NCI-H187 treated with DMSO at 0.1 percent for 48 hours (cell line): ENCODE measurements at places on chromosomes 6 and 20.
A peak's percentile ranks its signal among the peaks of the same experiment; 100 is the strongest.

- DNase-seq = no peak
These were observed at the start of gene BPIFB2 for GRCh38 chr20:33007376-33008335. BPIFB2 (plus strand) TSS chr20:33007704; CDS start chr20:33008575, 871 bp downstream.

DNA sequence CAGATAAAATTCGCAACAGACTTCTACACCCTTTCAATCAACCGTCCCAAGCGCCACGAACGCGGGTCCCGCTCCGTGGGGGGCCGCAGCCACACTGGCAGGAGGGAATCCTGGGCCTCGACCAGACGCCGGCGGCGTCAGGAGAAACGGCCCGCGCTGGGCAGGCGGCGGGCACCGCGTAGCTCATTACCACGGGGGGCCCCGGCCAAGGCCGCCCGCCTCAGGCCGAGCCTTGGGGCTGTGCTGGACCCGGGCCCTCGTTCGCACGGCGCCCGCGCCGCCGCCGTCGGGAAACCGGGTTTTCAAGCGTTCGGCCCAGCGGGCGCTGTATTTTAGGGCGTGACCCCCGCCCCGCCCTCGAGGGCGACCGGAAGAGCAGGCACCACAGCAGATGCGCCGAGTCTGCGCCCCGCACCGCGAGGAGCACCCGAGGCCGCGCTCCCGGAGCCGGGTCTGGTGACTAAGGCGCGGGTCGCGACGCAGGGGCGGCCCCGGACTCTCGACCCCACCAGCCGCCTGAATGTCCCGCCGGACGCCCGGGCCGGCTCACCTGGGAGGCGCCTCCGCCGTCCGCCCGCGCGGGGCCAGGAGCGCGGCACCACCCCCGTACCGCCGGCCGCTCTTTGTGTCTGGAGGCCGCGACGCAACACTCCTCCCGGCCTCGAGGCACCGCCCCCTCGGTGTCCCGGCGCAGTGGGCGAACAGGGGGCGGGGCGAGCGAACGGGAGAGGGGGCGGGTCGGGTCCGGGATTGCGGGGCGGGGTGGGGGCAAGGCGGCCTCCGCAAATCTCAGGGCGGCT lies at the start of gene NINL:
Gene NINL, minus strand, starts transcription at position 627 of the 800 bp plus-strand sequence. CDS start 58,944 bp downstream, outside the sequence.
- DNase-seq = no peak

- DNase-seq = no peak
These were observed 78.5 kb upstream of the ZFP64 start for GRCh38 chr20:52270001-52270606.

- peak; percentile 35 for DNase-seq
These were observed 359.8 kb downstream of the ZFAND3 start for GRCh38 chr6:38179300-38179699.

GRCh38 chr6:119757467-119757866 lies 407.9 kb upstream of the MAN1A1 start:
- DNase-seq = no peak

DNA sequence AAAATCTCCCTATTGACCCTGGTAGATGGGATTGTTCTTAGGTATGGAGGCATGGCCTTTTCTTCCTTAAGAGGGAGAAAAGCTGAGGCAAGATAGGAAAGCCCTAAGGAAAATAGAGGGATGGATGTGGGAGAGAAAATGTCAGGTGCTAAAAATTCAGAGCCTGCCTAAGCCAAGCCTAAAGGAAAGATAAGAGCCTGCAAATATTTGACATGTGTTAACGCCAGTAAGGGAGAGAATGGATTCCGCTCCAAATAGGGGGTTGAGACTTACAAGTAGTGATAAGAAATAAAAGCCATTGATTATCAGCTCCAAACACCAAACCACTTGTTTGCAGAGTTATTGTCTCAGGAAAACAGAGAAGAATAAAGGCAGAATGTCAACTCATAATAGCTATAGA lies 533.6 kb downstream of the PTPRT start:
- no peak for DNase-seq

DNA sequence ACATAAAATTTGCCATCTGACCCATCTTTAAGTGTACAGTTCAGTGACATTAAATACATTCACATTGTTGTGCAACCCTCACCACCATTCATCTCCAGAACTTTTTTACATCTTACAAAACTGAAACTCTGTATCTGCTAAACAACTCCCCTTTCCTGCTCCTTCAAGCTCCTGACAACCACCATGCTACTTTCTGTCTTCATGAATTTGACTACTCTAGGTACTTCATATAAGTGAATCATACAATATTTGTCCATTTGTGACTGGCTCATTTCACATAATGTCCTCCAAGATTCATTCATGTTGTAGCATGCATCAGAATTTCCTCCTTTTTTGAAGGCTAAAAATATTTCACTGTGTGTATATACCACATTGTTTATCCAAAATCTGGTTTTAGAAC lies 86.9 kb upstream of the SMLR1 start:
- no peak for DNase-seq

DNA sequence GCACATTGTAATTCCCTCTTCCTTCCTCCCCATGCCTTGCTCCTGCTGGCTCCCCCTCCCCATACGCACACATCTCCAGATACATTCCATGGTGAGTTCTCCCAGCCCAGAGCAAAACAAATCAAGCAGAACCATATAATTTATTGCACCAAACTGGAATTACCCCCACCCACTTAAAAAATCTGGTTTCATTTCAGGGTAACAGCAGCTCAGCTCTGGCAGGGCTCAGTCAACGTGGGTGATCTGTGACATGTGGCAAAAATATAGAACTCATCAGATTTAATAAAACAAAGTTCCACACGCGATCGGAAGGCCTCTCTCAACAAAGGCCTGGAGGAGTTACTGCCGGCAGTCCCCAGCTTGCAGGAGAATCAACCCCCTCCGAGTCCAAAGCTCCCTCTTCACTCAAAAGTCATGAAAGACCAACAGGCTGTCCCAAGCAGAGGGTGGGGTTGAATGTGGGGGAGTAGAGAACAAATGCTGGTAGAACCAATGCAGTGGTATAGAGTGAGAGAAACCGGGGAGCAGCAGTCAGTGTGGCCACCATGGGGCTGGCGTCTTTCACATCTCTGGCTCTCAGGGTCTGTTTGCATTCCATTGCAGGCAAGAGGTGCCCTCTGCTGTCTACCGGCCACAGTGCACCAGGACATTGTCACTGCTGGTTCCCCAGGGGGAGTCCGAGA lies 323.3 kb upstream of the NT5E start:
- DNase-seq = no peak

DNA sequence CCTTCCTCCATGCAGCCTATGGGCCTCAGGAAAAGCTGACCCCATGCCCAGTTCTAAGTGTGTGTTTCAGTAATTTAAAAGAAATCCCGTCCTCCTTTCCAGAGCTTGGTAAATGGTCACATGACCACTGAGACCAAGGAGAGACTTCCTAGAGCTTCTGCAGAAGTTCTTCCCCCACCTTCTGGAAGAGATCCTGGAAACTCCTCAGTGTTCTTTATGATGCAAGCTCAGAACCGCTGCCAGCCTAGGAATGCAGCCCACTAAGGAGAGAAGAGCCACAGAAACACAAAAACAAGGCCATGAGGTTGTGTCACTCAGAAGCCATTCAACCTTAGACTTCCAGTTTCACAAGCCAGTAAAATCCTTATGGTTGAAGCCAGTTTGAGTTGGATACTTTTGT lies 348.4 kb downstream of the TPBG start:
- DNase-seq = no peak

GRCh38 chr20:57651881-57652605 lies 31.8 kb upstream of the ZBP1 start:
- DNase-seq = no peak

- DNase-seq = no peak
These were observed 67.3 kb downstream of the ATP9A start for GRCh38 chr20:51700809-51701285.
